ENCODE measurements at places on chromosomes 6 and 20.

- no peak for DNase-seq
Observed at GRCh38 chr20:34445177-34446065, 70.8 kb upstream of the DYNLRB1 start.

- DNase-seq: no peak
Observed at GRCh38 chr6:11111769-11112437, 378 bp upstream of the ERVFRD-1 start.

- DNase-seq: no peak
Observed at GRCh38 chr20:5895626-5896025, 54.7 kb downstream of the TRMT6 start.

DNA sequence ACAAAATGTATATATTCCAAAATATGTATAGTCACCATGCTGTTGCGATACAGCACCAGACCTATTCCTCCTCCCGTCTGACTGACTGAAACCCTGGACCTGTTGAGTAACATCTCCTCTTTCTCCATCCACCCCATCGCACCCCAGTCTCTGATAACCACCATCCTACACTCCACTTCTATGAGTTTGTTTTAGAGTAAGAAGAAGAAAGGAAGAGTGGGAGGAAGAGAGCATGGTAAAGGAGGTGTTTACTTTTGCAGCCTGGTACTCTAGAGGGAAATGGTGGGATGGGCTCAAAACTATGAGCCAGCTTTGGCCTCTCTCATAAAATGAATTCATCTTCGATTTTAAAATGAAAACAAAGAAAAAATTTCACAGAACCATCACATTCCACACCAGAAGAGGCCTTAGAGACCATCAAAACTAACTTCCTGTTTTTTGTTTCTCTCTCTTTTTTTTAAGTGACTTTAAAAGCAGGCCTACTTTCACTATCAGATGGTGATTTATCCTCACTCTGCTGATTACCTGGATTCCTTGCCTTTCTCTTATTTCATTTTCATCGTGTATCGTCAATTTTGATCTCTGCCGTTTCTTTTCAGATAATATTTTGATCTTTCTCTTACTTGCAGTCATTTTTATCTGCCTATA is 16.8 kb upstream of the FUCA2 start:
- no peak for DNase-seq

DNA sequence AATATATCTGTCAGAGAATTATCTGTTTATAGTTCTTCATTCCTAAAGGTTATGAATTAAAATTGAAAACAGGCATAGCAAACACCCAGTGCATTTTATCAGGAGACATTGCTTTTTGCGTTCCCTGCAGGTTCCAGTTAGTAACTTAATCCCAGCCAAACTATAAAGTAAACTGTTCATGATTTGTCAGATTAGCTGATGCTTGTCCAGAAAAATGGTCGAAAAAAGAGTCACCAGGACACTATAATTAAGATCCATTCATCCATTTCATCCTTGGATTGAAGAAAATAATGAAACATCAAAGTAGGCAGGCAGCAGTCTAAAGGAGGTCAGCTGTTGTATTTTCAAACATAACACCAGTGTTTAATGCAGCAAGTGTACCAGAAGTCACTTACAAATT is 75.9 kb downstream of the EPHA7 start:
- no peak for DNase-seq

- no peak for DNase-seq
Observed at GRCh38 chr6:71236926-71237434, 51.6 kb upstream of the OGFRL1 start.

GRCh38 chr6:36244641-36245280 is 25.1 kb upstream of the PNPLA1 start:
- no peak for DNase-seq

GRCh38 chr20:64191002-64191401 is 26.8 kb downstream of the MYT1 start:
- no peak for DNase-seq

DNA sequence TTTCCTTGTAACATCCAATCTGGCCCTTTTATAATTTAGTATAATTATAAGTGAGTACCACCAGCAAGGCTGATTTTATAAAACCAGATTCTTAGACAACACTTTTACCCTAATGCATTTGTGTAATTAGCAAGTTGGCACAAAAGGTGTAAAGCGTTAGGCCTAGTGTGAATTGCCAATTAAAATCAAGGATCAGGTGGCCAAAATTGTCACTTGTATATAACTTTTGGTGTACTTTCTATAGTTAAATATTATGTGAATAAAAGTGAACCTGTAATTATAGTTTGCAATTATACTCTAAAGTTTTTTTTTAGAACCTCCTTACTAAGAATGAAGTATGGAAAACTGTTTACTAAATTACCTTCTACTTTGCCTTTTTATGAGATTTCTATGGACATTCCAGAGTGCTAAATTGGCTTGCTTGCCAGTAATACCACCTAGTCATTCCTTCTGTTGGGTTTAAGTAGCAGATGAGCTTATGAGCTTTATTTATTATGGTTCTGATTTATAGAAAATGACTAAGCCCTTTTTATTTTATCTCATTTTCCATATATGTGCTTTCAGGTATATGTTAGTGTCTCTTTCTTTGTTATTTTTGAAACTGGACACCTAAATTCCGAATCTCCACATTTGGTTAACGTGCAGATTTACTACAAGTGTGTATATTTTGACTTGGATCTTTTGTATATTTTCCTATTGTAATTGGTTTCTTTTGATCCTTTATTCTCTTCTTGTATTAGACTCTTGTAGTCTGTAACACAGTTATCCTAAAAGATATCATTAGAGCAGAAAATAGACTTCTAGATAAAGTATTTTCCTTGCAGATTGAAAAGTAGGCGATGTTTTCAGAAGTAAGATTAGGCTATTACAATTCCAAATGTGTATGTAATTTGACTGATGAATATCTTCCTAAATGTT is 3.9 kb downstream of the STXBP5 start:
- DNase-seq: no peak

- DNase-seq: no peak
Observed at GRCh38 chr20:51306081-51306480, 236.4 kb downstream of the NFATC2 start.

GRCh38 chr20:24868396-24868927 is 80.6 kb upstream of the CST7 start:
- DNase-seq: no peak

- no peak for DNase-seq
Observed at GRCh38 chr6:25405442-25405841, 126.3 kb downstream of the CARMIL1 start.

DNA sequence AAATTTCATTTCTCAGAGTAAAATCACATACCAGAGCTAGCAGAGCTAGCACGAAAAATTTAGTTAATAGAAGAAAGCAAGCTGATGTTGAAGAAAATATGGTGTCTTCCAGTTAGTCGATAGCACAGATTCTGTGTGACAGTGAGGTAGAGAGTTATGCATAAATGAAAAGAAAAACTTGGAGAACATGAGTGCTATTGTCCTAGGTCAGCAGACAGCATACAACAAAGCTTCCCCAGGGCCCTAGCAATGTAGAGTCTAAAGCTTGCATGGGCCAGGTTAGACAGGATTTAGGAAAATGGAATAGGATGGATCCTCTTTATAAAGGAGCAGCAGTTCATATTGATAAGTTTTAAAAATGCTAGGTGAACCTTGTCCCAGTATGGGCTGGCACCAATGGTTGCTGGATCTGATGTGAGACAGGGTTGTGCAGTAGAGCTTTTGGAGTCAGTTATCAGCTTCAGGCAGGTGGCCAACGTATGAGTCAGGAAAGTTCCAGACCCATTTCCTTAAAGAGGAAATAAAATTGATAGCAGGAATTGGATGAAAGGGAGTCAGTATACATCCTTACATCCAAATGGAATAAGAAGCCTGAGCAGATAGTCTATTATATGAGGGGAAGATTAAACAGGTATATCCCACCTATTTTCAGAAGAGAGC is 277.2 kb downstream of the FRK start:
- no peak for DNase-seq

DNA sequence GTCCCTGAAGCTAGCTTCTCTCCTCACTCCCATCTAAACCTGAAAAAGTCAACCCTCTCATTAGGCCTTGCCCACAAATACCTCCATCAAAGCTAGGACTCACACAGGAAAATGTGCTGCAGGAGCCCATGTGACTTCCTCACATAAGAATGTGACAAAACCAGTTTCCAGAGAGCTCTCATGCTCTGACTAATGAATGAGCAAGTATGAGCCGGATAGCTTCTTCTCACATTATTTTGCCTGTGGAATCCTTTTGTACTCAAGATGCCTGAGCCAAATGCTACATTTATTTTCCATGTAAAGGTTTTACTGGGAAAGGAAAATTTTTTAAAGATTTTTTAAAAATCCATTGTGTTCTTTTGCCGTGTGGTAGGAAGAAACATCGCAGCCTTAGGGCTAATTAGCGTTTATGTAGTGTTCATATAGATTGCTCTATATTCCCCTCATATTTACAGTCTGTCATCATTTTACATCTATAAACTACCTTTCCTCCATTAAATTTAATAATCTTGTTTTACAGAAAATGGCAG is 68.6 kb upstream of the CCN6 start:
- DNase-seq: peak; percentile 63

DNA sequence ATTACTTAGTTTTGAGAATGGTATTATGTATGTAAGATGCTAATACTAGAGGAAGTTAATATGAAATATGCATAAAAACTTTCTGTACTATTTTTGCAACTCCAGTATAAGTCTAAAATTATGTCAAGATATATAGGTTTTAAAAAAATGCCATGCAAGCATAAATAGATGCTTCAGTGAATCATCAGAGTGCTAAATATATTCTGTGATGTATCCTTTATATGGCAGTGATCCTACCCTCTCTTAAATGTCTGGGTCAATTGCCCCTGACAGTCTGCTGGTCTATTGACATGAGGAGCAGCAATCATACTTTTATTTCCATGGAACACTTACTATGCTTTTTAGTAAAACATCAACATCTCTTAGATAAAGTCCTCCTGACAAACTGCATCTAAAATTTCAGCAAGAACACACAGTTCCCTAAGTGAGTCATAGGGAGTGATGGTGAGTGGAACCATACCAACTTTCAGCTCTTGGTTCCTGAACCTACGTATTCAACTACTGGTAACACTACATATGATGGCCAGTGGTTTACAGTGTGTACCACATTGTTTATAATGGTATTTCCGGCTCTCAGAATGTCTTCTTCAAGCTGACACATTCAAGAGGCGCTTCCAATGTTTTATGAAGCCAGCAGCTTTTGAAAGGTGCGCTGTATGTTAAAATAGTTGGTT is 928.7 kb upstream of the GJE1 start:
- DNase-seq: peak; percentile 55

DNA sequence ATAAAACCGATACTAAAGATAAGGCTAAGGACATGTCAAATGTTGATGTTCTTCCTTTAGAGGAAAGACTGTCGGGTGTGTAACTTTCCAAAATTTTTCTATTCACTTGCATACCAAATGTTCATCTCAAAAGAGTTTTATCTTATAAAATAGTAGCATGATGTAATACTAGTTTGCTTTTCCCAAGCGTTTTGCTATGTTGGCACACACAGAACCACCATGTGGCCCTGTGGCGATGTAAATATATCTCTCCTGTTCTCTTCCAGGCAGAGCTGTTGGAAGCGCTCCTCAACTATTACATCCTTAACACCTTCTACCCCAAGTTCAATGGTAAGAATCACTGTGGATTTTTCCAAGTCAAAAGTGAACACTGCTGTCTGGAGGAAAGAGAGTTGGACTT is 26.5 kb downstream of the LBP start:
- DNase-seq: no peak

- peak; percentile 90 for DNase-seq
Observed at GRCh38 chr20:59515013-59515905, 89.1 kb upstream of the PHACTR3 start.
